ENCODE measurements at places on chromosomes 11 and 22.

DNA sequence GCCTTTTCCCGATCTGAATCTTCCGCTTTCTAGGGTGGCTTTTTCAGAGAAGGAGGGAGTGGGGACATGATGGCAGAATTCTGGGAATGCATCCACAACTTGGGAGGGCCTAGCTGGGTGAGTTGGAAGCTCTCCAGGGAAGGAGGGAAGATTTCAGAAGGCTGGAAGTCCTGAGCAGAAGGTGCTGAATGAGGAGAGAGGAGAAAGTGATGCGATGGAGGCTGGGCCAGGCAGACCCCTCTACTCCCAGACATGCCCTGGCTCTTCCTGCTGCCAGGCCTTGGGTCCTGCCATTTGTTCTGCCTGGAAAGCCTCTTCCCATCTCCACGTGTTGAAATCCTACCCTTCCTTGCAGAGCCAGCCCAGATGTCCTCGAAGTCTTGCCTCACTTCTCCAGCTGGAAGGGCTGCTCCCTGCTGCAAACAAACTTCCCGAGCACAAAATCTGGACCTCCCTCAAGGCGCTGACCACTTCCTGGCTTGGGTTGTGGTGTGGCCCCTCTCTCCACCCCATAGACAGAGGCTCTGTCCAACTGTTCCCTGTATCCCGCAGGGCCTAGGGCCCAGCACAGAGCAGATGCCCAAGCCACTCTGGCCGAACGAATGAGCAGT is 16.8 kb downstream of the LRRC32 start:
- DNase-seq: no peak

GRCh38 chr22:25235547-25236290 is 16.3 kb downstream of the CRYBB2 start:
- peak; percentile 60 for DNase-seq

DNA sequence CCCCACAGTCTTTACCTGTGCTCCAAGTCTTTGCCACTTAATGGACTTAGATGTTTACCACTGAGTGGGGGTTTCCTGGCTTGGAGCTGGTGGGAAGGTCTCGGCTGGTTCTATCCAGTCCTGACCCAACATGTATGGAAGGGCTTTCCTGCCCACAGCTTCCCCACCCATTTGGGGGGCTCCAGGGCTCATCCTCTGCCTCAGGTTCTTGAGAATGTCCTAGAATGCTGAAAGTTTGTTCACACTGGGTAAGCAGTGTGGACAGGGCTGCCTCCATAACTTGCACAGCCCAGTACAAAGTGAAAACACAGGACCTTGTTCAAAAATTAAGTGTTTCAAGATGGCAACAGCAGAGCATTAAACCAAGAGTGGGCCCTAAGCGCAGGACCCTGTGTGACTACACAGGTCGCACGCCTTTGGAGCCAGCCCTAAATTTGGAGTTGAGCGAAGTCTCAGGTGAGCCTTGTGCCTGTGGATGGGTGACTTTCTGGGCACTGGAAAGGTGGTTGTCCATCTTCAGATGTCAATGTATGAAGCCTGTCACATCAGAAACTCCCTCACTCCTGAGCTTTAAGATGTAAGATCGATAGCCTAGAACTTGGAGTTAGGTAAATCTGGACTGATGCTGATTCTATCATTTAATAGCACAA is 72.7 kb upstream of the NARS2 start:
- DNase-seq: no peak

GRCh38 chr11:131246156-131246555 is 124.3 kb upstream of the NTM start:
- DNase-seq: peak; percentile 79

GRCh38 chr11:46118702-46119351 is 2.4 kb downstream of the PHF21A start:
- no peak for DNase-seq

- no peak for DNase-seq
Measured at GRCh38 chr11:134383576-134384221, 28.3 kb downstream of the B3GAT1 start.

DNA sequence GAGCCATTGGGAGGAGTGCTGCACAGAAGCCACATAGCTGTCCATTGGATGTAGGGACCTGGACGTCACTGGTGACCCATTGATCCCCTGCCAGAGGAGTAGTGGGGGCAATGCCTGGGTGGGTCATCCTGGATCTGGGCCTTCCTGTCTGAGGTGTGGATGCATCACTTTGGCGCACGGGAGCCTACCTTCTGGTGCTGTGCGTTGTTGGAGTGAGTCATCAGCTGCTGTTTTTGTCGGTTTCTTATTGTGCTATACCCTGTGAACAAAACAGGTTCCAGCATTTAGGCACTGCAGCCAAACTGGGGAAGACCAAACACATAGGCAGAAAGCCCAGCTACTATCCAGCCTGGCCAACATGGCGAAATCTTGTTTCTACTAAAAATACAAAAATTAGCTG is 3.2 kb downstream of the TAF6L start:
- DNase-seq: no peak

DNA sequence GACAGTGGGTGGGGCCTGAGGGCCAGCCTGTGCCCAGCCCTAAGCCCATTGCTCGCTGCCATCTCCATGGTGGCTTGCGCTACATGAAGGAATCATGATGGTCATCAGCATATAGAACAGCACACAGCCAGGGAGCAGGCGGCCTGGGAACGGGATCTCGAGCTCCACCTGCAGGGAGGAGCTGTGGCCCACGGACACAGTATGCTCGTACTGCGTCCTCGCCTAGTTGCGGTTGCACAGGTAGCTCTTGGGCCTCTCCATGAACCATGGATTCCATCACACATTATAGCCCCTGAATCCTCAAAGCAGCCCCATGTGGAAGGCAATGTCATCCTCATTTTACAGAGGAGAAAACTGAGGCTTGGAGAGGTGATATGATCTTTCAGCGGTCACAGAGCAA is 15.1 kb downstream of the SEC14L4 start:
- DNase-seq: no peak

DNA sequence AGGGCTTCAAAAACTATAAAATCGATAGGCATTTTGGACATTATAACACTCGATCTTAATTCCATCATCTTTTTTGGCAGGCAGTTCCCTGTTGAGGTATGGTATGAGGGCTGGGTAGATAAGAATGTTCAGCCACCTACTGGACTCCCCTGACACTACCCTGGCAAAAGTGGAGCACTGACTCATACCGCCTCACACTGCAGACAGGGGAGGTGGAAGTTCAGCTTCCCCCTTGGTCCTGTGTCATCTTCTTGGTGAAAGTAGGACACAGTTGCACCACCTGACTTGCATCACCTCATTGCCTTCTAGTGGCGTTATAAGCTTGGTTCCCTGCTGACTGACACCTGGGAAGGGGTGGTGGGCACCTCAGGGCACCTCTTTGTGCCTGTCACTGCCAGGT is 30.4 kb downstream of the PAAF1 start:
- no peak for DNase-seq

DNA sequence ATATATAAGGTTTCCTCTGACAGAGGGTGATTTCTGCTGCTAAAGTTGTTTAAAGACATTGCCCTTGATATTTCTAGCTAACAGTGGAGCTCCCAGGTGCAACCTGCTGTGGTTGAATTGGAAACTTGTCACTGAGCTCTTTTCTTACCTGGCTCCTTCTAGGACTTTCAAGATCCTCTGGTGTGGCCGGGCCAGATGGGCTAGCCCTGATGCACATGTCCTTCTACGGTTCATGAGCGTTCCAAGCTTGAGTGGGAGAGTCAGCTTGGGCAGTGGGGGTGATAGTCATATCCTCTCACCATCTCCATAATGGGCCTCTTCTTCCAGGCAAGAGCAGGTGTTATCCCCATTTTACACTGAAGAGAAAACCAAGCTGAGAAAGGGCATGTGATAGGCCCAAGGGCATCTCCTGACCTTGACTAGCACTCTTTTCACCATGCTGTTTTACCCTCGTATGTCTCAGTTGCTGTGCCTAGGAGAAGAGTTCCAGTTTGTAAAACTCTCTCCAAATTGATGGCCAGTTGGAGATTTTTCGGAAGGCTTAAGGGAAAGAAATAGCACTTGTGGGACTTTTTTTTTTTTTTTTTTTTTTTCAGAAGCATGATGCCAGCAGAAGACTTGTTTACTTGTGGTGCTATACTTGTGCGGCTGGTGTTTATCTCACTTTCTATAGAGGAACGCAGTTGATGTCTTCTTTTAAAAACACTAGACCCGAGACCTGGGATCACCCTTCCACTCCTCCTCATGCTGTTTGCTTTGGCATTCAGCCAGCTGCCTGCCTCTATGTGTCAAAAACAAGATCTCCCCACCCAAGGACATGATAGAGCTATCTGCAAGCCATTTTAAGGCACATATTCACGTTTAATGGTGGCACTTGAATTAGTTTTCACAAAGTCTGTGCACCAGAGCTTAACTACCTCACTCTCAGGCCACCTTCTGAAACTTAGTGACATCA is 32.6 kb downstream of the TEAD1 start:
- DNase-seq: peak; percentile 84

- DNase-seq: no peak
Measured at GRCh38 chr22:18145676-18146388, 4.1 kb upstream of the USP18 start.

DNA sequence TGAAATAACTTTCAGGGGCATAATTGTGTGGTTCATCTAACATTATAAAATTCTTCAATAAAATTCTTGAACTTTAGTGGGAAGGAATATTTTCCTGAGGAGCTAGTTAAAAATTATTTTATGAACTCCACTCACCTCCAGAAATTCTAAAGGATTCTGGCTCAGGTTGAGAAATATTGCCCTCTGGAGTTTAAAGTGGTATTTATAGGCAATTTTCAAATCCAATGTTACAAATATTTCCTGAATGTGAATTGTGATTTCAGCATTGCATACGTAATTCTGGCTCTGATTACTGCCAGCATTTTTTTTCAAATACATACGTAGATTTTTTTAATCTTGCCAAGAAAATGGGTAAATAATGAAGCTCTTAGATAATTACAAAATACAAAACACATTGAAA is 598.2 kb upstream of the ANO3 start:
- DNase-seq: no peak

GRCh38 chr11:12800032-12800671 is 125.9 kb downstream of the TEAD1 start:
- no peak for DNase-seq

DNA sequence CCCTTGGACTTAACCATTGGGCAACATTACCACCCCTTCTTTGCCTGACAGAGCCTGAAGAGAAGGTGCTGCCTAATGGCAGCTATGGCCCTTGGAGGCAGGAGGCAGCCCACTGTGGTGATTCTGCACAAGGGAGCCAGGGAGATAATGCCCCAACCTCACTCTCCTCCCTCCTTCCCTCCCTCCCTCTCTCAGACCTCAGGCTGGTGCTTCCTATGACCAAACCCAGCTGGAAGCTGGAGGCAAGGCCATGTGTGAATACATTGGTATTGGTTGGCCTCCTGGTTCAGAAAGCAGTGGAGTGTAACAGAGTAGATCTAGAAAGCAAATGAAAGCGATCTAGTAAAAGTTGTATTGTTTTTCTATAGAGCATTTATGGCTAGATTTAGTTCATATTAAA is 233.1 kb downstream of the CSNK2A3 start:
- DNase-seq: no peak

- no peak for DNase-seq
Measured at GRCh38 chr11:62433904-62434276, 15.1 kb downstream of the SCGB1A1 start.

DNA sequence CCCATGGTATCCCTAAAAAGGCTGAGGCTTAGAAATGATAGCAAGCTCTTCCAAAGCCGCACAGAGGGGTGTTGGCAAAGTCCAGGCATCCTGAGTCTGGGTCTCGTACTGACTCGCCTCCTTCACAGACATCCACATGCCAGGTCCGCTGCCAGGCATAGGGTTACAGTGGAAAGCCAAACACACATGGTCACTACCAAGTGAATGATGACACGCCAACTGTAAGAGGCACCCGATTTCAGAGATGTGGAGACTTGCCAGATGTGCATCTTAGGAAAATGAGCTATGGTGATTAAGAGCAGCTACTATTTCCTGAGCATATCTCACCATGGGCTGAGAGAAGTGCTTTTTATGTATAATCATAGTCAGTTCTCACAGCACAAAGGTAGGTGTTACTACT is 314.9 kb downstream of the MIAT start:
- DNase-seq: no peak

DNA sequence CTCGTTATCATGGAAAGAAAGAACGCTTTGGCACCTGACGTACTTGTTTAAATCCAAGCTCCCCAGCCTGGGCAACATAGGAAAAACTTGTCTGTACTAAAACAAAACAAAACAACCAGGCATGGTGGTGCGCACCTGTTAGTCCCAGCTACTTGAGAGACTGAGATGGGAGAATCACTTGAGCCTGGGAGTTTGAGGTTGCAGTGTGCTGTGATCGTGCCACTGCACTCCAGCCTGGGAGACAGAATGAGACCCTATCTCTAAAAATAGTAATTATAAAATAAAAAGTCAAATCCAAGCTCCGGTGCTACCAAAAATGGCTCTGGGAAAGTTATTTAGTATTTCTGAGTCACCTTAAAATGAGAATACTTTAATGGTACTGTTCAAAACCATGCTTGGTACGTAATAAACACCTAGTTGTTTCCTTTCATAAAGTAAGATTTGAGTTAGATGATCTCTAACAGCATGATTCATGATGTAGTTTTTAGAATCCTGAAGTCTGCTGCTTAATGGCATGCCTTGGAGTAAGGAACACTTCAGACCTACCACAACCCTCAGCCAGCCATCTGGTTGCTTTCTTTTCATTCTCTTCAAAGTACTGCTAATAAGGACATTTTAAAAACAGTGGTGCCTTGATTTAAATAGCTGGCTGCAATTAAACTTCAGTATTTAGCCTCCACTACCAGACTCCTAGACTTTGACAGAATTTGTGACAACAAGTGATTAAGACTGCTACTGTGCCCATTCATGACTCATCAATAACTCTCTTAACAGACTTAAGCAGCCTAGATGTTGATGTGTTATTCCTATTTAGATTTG is 8.4 kb downstream of the PPME1 start:
- DNase-seq: no peak

GRCh38 chr11:16806791-16807190 is 68.3 kb downstream of the C11orf58 start:
- DNase-seq: no peak

GRCh38 chr11:35324981-35325380 is 94.4 kb downstream of the SLC1A2 start:
- DNase-seq: no peak

- no peak for DNase-seq
Measured at GRCh38 chr22:27194096-27194748, 536.8 kb downstream of the MIAT start.

GRCh38 chr11:65558930-65559509 is 861 bp upstream of the LTBP3 start:
- no peak for DNase-seq

GRCh38 chr22:22927888-22928665 is 40.5 kb downstream of the IGLL5 start:
- no peak for DNase-seq

DNA sequence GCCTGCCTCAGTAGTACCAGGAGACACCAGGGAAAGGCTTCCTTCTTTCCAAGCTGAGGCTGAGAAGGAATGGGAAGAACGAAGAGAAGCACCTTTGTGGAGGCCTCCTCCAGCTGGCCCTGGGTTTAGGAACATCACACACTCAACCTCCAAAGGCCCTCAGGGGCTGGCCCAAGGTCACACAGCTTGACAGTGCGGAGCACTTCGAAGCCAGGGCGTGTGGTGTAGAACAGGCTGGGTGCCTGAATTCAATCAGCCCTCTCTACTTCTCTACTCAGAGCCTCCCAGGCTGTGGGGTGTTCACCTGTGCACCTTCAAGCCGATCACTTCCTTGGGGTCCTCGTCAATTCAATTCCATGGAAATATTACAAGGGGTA is 727 bp upstream of the CSDC2 start:
- DNase-seq: no peak
